ENCODE measurements at places on chromosomes 7 and 10.

DNA sequence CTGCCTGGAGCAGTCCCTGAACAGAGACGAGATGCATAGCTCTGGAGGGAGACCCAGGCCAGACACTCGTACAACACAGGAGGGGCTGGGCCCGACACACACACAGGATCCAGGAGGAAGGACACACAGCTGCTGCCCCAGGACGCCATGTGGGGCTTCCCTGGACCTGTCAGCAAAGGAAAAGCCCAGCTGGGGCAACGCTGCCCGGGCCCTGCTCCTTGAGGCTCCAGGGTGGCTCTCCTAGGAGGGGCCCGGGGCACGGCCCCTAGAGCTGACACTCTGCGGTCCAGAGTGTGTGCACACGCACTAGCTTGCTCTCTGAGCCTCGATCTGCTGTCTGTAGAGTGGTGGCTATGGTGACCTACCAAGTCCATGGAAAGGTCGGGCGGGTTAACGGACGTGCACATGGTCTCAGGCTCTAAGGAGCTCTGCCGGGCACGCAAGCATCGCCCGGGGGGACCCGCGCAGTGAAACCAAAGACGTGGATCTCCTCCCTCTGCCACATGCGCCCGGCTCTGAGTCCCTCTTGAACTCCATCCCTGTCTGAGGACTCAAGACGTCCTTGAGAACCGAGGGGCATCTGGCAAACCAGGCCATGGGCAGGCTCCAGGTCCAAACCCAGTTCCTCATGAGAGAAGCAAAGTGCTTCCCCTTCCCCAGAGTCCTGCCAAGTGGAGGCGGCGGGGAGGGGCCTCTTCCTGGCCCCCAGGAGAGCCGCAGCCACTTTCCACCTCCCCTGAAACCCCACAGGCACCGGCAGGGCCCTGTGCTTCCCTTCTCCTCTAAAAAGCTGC is 279.0 kb downstream of the ELFN1 start:
- no peak for DNase-seq

GRCh38 chr10:73366381-73367298 is 8.0 kb upstream of the CFAP70 start:
- no peak for DNase-seq

DNA sequence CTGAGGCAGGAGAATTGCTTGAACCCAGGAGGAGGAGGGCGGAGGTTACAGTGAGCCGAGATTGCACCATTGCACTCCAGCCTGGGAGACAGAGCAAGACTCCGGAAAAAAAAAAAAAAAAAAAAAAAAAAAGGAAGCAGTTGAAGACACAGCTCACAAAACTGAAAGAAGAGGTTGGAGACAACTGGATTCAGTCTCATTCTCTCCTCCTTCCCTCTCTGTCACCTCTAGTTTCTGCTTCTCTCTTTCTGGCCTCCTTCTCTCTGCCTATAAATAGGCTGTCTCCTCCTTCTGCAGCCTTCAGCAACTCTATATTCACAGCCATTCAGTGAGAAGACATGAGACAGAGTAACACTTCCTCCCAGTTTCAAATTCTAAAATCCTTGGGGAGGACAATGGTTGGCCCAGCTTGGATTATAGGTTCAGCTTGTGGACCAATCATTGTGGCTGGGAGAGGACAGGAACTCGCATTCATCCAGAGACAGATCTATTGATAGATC is 125.6 kb upstream of the HABP2 start:
- DNase-seq, result no peak

DNA sequence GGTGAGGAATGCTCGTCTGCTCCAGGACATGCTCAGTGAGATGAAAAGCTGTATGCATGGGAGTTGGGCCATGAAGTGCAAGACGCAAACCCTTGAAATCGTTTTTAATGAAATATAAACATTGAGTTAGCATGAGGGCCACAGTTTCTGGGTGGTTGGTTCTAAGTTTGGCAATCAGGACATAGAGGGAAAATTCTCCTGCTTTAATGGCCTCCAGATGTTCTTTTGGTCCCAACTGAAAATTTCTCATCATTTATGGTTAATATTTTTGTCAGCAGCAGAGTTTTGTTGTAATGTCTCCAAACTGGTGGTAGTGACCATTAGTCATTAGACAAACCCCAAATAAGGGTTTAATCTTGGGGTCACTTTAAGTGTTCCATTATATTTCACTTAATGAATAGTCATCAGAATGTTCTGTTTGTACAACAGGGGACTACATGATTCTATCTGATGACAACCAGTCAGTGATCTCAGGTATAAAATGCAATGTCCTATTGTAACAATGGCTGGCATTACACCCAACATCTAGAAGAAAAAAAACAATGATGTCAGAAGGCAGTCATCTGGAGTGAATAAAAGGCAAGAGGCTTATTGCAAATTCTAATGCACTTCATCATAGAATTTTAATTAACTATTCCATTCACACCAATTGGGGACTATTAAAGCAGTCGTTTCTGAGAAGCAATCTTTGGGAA is 197.4 kb downstream of the JCAD start:
- no peak for DNase-seq

DNA sequence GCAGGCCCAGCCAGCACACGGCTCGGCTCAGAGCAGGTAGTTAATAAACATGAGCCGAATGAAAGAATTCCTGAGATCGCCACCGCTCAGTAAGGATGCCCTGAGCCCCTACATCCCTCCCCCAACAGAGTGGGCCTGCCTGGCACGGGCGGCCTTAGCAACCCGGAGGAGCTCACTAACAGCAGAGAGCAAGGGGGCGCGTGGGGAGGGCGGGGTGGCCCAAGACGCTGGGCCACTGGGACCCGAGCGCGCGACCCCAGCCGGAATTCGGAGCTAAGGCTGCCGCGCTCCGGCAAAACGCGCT is 403 bp upstream of the ENO4 start:
- no peak for DNase-seq

Data from DND-41 (cell line).